GM23338 (cell line): ENCODE measurements at places on chromosomes 12 and 14.
A peak's percentile ranks its signal among the peaks of the same experiment; 100 is the strongest.

DNA sequence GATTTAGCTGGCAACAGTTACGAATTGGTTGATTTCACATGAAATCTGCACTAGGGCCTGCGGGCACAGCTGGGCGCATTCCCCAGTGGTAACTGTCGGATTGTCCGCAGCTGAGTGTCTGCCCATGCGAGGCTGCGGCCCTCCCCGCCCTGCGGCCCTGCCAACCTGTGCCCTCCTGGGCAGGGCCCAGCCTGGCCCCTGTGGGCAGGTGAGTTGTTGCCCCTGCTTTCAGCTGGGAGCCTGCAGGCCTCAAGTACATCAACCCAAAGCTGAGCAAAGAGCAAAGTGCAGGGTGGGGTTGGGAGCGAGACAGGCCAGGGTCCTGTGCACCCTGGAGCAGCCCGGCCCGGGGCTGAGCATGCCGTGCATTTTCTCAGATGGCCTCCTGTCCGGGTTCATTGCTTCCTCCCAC, 89.1 kb downstream of the ADGRD1 start:
- no peak for DNase-seq

- no peak for DNase-seq
Measured at GRCh38 chr12:108779998-108780688, 48.8 kb upstream of the CORO1C start.

- DNase-seq, result no peak
Measured at GRCh38 chr14:102500713-102501112, 8.9 kb downstream of the ANKRD9 start.

DNA sequence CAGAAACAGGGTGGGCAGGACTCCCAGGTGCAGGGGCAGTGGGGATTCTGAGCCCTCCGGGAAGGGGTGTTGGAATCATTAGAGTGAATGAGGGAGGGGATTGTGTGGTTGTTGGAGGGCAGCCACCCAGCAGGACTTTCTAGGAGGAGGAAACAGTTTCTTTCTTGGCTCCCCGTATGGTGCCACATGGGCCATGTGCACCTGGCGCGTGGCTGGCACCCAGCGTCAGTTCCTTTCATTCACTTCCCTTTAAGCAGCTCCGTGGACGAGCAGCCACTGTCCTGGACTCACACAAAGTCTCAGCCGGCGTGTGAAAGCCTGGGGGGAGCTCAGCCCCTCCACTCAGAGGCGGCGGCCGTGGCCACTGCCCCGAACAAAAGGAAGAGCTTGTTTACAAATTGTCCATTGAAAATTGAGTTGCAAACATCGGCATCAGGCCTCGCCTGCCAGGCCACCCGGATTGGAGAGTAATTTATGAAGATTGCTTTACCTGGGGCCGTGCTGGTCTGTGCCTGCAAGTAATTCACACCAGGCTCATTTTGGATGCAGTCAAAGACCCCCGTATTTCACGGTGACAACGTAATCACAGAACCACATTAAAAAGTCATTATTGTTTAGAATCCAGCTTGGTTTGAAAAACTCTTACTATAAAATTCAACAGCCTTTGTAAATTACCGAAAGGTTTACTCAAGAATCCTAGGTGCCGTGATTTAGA, 101.7 kb upstream of the C14orf180 start:
- no peak for DNase-seq

- no peak for DNase-seq
Measured at GRCh38 chr12:1836854-1837421, 16.6 kb downstream of the LRTM2 start.

DNA sequence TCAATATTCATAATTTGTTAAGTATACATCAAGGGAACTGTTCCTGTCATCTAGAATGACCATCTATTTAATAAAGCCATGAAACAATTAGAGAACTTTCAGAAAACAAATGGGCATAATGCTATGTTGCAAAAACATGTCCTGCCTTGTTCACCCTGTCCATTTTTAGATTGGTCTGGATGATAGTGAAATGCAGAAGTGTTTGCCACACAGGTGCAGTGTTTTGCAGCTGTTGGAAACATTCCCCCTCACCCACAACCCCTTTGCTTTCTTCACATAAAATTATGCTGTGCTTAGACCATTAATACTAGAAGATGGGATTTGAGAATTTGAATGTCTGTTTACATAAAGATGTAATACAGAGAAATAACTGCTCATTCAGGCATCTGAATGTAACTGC, 36.5 kb downstream of the LEMD3 start:
- no peak for DNase-seq

GRCh38 chr12:117830471-117830870, 138.3 kb downstream of the KSR2 start:
- no peak for DNase-seq

DNA sequence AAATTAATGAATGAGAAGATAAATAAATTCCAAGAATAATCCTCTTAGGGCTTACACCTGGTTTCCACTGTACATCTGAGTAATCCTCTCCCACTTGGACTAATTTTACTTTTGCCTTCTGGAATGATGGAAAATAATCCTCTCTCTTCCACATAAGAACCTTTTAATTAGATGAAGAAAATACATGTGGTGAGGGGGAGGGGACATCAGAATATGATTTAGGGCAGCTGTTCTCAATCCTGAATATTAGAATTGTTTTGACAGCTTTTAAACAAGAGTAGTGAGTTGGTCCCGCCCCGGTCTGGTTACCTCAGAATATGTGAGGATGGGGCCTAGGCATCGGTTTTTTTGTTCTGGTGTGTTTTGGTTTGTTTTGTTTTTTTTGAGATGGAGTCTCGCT, 51.5 kb downstream of the HECTD4 start:
- DNase-seq, result no peak

DNA sequence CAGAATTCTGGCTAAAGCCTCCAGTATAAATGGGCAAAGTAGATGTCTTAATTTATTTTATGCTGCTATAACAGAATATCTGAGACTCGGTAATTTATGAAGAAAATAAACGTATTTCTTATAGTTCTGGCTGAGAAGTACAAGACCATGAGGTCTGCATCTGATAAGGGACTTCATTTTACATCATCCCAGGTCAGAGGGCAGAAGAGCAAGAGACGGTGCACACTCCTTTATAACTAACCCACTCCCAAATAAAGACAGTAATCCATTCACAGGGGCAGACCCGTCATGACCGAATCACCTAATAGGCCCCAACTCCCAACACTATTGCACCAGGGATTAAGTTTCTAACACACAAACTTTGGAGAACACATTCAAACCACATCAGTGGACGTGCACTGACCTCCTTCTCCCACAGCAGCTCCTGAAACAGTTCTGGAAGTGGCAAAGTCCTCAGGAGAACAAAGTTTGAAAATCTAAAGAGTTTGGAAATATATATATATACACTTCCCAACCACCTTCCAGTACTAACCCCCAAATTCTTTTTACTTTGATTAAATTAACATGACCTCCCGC, 116.5 kb downstream of the MED13L start:
- DNase-seq, result no peak

DNA sequence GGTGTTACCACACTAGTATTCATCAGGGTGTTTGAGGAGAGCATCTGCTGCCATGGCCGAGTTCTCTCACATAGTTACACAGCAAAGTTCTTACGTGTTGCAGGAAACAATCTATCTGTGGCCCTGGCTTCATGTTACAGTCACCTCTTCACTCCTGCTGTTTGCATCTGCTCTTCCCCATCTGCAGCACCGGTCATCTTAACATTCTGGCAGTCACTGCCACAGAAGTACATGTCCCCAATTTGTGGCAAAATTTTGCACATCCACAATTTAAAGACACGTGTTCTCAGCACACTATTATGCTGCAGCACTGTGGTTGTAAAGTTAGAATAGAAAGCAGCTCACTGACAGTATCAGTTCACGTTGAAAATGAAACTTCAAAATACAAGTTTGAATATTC, 23.2 kb downstream of the MAPK1IP1L start:
- DNase-seq, result peak; percentile 18

- DNase-seq, result no peak
Measured at GRCh38 chr14:93878212-93878611, 48.9 kb upstream of the FAM181A start.

- DNase-seq, result no peak
Measured at GRCh38 chr14:94501588-94502516, 7.4 kb downstream of the SERPINA12 start.

- DNase-seq, result peak; percentile 81
Measured at GRCh38 chr14:94143239-94143638, 13.8 kb upstream of the IFI27L2 start.

DNA sequence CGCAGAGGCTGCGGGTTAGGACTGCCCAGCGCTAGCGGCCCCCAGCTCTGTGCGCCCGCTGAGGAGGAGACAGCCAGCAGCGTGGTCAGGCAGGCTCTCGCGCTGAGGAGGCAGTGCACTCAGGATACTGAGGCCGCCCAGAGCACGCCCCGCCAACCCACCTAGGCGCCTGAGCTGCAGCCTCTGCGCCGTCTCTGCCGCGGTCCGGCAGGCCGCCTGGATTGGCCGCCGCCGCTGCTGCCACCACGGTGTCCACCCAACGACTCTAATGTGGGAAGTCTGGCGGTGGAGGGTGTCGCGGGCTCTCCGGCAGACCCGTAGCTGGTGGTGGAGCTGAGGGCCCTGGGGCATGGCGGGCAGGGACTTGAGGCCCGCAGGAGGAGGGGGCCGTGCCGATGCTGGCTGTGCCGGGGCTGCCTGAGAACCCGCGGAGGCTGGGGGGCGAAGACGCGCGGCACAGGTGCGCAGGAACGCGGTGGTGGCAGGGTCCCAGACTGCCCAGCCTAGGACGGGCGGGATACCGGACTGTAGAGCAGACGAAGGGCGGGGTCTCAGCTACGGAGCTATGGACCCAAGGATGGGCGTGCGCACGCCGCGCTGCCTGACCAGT, 69.9 kb downstream of the ASCL4 start:
- peak; percentile 78 for DNase-seq

- no peak for DNase-seq
Measured at GRCh38 chr12:91937706-91938105, 207.9 kb downstream of the BTG1 start.

- no peak for DNase-seq
Measured at GRCh38 chr12:131035245-131035681, 81.6 kb downstream of the ADGRD1 start.

- no peak for DNase-seq
Measured at GRCh38 chr14:94975366-94975765, 182.0 kb downstream of the DICER1 start.

DNA sequence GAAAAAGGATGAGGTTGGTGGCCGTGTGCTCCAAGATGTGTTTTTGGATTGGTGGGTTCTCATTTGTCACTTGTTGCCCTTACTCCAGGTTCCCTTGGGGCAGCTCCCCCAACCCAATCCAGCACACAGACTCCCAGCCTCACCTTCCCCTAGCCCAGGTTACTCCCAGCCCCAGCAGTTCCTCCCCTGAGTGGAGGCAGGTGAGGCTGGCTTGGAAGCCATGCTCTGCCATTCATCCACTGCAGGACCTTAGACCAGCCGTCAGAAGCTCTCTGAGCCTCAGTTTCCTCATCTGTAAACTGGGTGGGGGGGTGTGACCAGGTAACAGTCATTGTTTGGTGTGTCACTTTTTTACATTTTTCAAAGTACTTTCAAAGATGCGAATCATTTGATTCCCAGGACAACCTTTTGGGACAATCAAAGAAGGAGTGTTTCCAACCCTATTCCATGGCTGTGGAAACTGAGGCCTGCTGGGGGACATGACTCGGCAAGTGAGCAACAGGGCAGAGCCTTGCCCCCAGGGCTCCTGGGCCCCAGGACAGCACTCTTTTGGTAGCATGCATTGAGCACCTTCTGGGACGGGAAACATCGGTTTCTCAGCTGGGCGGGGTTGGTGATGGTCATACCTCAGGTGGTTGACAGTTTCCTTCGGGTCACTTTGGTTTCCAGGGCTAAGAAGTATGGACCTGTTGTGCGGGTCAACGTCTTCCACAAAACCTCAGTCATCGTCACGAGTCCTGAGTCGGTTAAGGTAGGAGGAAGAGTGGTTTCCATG, 7.2 kb downstream of the CYP46A1 start:
- no peak for DNase-seq

DNA sequence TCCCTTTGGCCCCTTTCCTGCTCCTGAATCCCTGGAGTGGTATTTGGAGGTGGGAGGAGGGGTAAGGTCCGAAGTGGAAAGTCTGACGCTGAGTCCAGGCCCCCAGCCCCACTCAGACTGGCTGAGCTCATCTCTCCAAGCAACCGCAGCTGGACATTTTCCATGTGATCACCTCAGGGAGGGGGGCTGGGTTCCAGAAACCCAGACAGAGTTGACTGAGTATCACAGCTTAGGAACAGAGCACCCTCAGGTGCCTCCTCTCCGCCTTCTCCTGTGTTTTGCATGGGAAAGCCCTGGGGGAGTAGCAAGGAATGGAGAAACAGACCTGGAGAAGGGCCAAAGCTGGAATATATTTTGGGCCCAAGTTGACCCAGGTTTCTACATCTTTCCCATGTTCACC, 8.0 kb upstream of the ITGA5 start:
- no peak for DNase-seq
